ENCODE measurements at places on chromosomes 2 and 18.

- no peak for DNase-seq
Measured at GRCh38 chr2:163191372-163191771, 352.8 kb upstream of the KCNH7 start.

DNA sequence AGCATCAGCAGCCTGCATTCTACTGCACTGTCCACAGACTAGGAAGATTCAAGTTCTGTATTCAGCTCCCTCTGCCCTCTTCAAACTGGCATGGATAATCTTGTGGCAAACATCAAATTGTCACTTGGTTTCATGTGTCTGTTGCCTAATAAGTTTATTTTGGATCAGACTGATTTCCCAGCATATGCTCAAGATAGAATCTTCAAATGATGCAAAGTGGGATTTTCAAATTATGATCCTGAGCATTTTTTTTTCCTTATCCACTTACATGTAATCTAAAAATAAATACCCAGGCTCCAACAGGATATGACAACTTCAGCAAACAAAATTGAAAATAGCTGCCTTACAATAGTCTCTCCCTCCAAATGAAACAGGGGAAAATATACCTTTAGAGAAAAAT lies 160.9 kb upstream of the VRK2 start:
- DNase-seq, result no peak

DNA sequence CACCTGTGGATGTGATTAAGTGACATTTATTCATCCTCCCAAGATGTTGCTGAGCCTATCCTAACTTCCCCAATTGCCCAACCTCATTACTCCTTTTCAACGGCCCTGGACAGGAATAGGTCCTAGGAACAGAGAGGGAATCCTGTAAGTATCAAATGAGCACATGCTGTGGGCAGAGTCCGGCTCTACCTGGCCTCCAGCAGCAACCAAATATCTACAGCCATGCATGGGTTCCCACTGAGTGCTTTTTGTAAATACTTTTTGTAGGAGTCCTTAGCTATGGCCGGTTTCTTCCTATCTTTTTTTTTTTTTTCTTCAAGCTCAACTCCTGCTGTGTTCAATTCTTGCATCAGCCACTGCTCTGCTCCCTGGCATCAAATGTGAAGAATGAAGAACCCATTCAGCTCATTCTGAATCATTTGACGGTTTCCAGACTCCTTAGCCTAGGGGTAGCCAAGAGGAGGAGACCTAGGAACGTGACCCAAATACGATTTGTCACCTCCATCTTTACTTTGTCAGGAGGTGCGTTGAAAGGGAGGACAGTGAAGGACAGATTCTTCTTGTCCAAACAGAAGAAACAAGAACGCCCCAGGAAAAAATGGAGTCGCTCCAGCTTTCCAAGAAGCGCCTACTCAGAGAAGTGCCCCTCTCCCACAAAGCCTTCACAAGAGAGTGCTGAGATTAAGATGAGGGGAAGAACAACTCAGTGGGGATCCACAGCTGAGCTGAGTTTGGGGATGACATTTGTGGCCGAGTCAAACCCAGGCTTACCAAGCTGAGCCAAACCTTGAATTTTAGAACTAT lies 46.7 kb upstream of the LCLAT1 start:
- DNase-seq, result no peak

GRCh38 chr2:140338795-140339194 lies 1558.6 kb upstream of the NXPH2 start:
- DNase-seq, result no peak
